Activated T-helper 1 cell treated with Interleukin-2 at 50 U/mL for 16 hours (primary cell): ENCODE measurements at places on chromosomes 12 and 14.

GRCh38 chr12:20423557-20423956 lies 55.2 kb downstream of the PDE3A start:
- no peak for DNase-seq

- no peak for DNase-seq
Observed at GRCh38 chr14:62592877-62593276, 452.4 kb downstream of the KCNH5 start.

DNA sequence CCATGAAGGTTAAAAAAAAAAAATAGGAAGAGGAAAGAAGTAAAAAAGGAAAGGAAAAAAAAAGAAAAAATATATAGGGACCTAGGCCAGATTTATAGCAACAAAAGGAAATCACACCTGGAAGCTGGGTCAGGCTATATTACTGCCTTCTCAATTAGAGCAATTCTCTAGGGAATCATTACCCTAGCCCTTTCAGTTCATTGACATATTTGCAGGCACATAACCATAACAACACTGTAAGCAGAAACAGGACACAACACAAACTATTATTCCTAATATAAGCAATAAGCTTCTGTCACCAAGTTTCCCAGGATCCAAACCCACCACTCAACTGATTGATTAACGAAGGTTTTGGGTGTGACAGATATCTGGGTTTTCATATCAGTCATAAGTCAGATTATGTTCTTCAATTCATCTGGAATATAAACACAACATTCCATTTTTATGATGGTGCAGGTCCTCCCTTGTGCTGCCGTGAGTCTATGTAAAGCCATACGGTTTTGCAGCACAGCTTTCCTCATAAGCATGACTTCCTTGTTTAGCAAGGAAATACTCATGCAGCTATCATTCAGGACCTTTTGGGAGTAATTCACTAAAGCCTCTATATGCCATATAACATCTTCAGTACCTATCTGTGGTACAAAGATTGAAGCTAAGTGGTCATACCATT lies 4.2 kb downstream of the PCNX4 start:
- DNase-seq = no peak

- no peak for DNase-seq
Observed at GRCh38 chr12:58757422-58757821, 162.9 kb downstream of the LRIG3 start.

DNA sequence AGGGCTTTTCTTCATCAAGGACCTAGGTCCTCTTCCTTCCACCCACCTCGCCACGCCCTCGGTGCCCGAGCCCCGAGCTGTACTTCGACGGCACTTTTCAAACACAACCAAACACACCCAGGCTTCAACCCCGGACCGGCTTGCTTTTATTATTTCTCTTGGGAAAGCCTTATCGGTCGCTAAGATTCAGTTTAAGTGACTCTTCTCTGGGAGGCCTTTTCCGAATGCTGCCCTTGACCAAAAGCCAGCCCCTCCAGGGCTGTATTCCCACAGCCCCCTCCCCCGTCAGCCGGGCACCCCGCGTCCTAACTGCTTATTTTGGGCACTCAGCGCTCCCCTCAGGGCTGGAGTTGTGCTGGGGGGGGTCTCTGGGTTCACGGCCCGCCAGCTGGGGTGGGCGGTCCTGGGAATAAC lies 644 bp upstream of the PPP4R4 start:
- DNase-seq = no peak
